Anterior cingulate cortex (tissue), 58 donors: ENCODE measurements at places on chromosomes 3 and 15.

- no peak for DNase-seq
Observed at GRCh38 chr15:45391746-45392583, 13.6 kb upstream of the GATM start.

DNA sequence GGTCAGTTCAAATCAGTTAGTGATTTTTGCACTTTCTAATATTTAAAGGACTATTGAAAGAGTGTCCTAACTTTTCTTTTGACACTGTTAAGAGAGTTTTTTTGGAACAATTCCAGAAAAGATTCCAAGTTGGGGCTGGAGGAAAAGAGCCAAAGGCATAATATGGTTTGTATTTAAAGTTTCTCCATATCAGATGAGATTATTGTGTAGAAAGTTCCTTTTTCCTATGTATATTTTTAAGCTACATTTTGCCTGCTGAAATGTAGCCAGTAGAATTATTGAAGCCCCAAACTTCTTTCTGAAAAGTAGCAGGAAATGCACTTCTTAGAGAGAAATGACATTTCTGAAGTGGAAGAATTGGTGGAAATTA is 136.5 kb upstream of the TSC22D2 start:
- no peak for DNase-seq

DNA sequence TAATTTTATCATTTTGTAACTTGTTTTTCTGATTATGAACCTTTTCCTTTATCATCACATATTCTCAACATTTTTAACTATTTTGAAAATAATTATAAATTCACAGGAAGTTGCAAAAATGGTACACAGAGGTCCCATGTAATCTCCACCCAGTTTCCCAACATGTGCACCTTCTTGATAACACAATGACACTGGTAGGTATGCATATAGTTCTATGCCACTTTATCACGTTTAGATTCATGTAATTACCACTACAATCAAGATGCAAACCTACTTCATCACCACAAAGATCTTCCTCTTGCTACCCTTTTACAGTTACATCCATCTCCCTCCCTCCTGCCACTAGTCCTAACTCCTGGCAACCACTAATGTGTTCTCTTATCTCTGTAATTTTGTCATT is 413.9 kb downstream of the SHQ1 start:
- DNase-seq, result no peak

GRCh38 chr3:62226601-62227339 is 146.6 kb downstream of the FEZF2 start:
- DNase-seq, result no peak

DNA sequence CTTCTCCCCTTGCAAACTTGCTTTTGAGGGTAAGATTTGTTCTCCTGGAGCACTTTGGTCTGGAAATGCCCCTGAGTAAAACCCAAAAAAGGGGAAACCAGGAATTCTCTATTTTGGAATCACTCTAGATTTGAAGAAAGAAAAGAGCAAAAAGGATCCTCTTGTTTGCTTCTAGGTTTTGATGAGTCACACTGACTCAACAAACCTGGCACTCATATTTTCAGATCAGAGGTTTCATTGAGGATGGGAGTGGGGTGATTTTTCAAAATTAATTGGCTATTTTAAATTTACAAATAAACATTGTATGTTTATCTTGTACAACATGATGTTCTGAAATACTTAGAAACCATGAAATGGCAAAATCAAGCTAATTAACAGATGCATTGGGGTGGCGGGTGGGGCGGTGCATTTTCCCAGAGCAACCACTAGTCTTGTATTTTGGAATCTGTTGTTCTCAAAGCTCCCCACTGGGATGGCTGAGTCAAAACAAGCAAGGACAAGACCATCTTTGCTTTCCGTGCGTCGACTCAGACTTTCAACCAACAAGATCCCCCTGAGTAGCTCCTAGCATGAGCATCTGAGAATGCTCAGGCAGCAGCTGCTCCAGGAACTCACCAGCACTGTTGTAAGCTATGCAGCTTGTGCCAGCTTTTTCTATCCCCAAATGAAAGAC is 451.4 kb downstream of the WDR72 start:
- DNase-seq, result no peak

DNA sequence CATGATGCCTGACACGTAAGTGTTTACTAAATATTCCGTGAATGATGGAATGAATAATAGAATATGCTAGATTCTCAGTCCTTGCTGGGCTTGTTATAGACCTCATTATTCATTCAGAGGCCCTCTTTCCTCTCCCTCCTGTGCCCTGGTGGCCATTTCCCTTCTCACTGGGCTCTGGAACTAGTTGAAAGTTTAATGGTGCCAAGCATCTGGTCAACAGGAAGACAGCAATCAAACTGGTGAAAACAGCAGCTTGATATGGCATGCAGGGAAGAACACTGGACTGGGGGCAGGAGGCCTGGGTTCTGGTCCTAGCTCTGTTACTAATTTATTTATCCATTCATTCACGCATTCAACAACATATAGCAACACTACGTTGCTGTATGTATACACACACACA is 3.7 kb upstream of the APOD start:
- DNase-seq, result no peak
